Stimulated activated CD8-positive, alpha-beta memory T cell treated with anti-CD3 and anti-CD28 coated beads, Interleukin-4, amount 100 ng/mL, for 1 hour (primary cell): ENCODE measurements at places on chromosomes 4 and X.

DNA sequence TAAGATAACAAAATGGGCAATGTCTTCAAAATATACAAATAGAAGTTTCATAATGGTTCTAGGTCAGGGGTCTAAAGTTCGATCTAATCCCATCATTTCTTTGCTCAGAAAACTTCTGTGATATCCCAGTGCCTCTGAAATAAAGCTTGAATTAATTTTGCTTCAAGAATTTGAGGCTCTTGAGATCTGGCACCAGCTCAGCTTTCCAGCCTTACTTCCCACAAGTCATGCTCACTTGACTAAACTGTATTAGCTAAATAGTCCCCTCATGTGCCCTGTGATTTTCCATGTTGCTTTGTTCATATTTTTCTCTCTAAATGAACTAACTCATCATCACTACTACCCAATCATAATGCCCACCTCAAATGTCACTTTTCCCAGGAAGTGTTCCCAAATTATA lies 50.8 kb upstream of the MBNL3 start:
- no peak for DNase-seq

- no peak for DNase-seq
Observed at GRCh38 chrX:21479695-21480270, 105.6 kb downstream of the CNKSR2 start.

DNA sequence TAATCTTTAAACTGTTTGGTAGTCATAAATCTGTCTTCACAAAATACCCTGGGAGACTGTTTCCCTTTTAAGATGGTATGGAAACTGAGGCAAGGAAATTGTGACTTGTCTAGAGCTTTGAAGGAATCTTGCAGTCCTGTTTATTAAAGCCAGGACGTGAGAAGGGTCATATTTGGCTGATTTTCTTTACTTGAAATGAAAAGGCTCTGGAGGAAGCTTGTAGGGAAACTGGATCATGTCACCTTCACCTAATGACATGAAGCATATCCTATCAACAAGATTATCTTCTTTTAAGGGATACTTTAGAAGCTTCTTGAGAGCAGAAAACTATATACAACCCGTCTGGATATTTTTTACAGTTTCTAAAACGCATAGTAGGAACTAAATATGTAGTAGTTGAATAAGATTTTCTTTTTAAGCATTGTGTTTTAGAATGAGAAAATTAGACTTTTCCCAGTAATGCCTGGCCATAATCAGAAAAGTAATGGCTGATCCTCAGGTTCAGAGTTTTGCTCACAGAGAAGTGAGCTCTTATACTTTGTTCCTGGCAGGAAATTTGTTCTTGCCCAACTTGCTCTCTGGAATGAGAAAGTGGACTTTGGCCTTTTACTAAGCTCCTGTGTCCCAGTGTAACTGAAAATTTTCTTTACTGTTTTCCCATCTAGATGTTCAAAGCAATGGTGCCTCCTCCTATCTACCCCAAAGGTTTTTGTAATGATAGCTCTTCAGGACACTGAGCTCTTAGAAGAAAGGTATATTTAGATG lies 136.8 kb upstream of the AFF2 start:
- DNase-seq = no peak

- no peak for DNase-seq
Observed at GRCh38 chr4:83440899-83441298, 14.7 kb downstream of the HELQ start.

GRCh38 chr4:1288786-1289185 lies 905 bp upstream of the MAEA start:
- DNase-seq = no peak
